NCI-H1436 treated with DMSO at 0.1 percent for 48 hours (cell line): ENCODE measurements at places on chromosomes 13 and 19.

DNA sequence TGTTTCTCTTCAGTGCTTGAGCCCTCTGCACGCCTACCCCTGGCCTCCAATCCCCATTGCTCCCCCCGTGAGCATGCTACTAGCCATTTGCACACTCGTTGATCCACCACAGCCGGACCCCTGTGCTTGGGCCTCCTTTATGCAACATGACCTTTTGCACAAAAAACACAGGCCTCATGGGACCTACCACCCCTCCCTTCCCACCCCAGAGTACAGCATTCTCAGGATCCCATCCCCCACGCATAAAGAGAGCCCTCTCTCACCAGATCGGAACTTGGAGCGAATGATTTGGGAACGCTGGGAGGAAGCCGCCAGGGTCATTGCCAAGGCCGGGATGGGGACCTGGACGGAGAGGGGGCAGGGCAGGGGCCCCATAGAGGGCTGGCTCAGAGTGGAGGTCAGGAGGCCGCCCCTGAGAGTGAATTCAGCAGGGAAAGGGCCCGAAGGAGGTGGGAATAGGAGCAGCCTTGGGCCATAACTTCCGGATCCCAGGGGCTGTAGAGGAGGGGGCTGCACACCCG is 754 bp downstream of the MAMSTR start:
- no peak for DNase-seq

GRCh38 chr19:19956434-19957075 is 55.8 kb downstream of the ZNF93 start:
- DNase-seq = no peak

GRCh38 chr19:57083711-57084110 is 36.1 kb upstream of the USP29 start:
- no peak for DNase-seq

DNA sequence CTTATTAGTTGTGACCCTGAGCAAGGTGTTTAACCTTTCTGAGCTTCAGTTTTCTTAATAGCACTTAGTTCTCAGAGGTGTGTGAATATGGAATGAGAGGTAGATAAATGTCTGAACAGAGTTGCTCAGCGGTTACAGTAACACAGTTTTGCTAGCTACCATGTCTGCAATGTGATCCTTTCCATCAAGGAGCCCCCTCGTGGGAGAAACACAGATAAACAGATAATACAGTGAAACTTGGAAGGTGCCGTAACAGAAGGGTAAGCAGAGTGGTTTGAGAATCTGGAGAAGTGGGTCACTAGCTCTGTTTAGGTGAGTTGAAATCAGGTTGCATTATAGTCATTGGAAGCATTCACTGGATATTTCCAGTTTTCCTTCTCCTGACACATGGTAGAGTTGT is 38.9 kb downstream of the IRS2 start:
- DNase-seq = no peak

DNA sequence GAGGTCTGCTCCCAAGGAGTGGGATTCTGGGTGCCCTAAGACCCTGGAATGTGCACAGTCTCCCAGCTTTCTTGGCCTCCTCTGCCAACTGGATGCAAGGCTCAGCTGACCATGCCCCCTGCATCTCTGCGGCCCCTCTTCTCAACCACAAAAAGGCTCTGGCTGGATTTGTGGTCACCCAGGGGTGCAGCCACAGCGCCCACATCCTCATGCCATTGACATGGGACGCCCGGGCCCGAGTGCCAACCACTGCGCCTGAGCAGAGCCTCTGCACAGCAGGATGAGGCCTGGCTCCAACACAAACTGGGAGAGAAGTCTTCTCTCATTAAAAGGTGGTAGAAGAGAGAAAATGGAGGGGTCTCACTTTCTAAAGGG is 103.5 kb downstream of the FOXO1 start:
- DNase-seq = no peak

DNA sequence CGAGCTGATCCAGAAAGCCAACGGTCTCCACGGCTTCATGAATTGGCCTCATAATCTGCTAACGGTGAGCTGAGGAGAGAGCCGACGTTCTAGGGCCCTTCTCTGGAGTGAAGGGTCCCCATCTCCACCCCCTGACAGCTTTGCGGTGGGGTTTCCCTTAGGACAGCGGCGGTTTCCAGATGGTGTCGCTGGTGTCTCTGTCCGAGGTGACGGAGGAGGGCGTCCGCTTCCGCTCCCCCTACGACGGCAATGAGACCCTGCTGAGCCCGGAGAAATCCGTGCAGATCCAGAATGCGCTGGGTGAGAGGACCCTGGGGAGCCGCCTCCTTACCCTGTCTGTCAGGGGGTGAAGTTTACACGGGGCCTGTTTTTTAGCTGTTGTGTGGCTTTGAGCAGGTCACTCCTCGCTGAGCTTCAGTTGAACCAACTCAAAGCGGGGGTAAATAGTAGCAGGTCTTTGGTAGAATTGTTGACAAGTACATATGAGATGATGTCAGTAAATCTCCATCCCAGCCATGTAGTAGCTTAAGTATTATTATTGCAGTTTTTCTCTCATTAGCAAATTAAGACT is 801 bp downstream of the QTRT1 start:
- DNase-seq = no peak

DNA sequence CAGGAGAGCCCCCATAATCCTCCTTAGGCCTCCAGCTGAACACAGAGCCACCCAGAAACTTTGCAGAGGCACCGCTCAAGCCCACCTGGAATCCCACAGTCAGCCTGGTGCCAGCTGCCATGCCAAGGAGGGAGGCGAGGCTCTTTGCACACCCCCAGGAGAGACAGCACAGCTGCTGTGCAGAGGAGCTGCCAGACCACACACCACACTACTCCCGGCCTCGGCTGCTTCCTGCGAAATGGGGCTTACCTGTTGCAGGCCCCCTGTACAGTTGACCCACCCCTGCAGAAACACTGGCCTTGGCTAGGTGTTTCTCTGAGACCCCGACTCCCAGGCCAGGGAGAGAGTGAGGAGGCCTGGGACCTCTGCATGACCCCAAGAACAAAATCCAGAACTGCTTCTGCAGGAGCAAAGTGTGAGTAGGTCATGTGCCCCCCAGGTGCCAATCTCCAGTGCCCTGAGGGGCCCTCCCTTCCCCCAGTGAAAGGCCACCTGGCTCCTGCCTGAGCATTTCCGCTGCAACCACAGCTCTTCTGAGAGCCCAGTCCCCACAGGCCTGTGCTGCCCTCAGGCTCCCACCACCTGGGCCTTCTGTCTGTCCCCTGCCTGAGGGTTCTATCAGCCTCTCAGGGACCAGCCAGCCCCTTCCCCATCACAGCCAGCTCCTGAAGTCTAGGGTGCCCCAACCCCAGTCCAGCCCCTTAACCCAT is 580.4 kb downstream of the UQCRFS1 start:
- no peak for DNase-seq

DNA sequence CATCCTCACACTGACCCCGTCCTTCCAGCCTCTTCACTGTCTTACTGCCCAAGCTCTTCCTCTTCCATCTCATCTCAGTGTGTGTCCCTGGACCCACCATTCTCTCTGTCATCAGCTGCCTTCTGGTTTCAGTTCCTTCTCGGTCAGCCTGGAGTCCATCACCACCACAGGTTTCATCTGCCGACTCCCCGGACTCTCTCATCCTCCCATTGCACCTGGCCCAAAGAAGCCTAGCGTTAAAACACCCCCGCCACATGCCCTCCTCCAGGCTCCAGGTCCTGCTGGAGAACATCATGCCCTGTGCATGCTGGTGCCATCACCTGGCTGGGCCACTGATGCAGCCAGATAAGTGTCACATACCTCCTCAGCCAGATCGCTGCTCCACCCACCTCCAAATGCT is 122.1 kb upstream of the GPR12 start:
- no peak for DNase-seq

DNA sequence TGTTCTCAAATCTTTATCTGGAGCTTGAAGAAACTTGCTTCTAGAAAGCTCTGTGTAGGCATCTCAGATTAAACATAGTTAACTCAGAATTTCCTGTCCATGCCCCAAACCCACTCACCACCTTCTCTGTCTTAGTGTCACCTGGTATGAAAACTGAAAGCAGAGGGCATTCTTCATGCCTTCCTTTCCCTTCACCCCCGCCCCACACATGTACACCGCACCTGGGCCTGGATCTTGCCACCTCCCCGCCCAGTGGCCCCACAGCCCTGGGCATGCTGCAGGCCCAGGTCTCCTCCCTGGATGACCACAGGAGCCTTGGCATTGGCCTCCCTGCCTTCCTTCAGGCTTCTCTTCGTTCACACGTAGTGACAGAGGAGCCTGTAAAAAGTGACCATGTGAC is 15.8 kb downstream of the CFAP97D2 start:
- no peak for DNase-seq

DNA sequence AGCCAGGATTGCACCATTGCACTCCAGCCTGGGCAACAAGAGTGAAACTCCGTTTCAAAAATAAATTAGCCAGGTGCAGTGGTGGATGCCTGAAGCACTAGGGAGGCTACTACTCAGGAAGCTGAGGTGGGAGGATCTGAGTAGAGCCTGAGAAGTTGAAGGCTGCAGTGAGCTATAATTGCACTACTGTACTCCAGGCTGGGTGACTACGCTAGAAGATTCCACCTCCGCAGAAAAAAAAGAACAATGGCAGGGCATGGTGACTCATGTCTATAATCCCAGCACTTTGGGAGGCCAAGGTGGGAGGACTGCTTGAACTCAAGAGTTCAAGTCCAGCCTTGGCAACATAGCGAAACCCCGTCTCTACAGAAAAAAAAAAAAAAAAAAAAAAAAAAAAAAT is 20.5 kb downstream of the HAUS8 start:
- no peak for DNase-seq

DNA sequence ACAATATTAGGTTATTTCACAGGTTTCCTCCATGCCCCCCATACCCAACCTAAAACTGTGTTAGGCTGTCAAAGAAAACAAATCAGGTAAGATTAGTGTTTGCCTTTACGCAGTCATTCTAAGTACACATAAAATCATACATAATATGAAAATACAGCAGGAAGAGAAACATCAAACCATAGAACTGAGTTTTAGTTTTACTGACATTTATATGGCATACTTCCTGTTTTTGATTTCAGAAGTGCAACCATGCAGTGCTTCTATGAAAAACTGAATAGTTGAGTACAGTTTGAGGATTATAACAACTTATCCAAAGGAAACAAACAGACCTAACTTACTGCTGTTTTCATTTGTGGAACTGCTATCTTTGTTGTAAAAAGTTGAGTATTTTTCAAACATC is 91.3 kb downstream of the KCNRG start:
- no peak for DNase-seq

GRCh38 chr13:50936679-50937078 is 27.1 kb downstream of the RNASEH2B start:
- no peak for DNase-seq

DNA sequence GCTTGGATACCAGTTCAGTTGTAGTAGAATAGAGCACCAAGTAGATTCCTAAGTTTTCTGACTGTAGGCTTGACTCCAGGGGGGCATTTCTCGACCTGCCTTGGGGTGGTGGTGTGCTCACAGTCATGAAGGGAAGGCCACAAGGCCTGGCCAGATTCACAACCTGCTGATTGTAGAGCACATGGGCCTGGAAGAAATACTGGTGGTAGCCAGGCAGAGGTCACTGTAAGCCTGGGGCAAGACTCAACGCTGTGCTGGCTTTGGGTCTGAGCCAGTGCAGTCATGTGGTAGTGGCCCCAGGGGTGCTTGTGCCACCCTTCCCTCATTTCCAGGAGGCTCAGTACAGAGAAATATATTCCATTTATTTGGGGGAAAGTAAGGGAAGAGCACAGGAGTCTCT is 832.3 kb upstream of the SLC10A2 start:
- DNase-seq = no peak

DNA sequence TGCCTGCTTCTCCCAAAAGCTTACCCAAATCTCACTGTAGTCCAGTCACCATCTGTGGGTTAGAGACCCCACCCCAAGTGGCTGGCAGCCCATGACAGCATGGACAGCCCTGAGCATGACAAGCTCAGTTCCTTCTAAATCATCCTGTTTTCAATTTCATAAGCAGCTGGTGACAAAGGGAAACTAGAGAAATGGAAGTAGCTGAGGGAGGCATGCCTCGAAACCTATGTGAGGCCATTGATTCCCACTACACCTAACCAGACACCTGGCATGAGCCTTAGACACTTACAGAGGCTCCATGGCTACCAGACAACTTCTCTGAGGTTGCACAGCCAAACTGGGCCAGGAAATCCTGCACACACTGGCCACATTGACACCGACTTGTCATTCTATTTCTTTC is 56.2 kb downstream of the ABCC4 start:
- no peak for DNase-seq
